Stimulated activated CD4-positive, alpha-beta T cell treated with anti-CD3 and anti-CD28 coated beads, Interleukin-15, amount 100 ng/mL, for 24 hours (primary cell): ENCODE measurements at places on chromosomes 7 and 10.
A peak's percentile ranks its signal among the peaks of the same experiment; 100 is the strongest.

- no peak for DNase-seq
Measured at GRCh38 chr7:144137501-144137900, 14.5 kb downstream of the OR2A14 start.

- no peak for DNase-seq
Measured at GRCh38 chr7:130365088-130365487, 15.2 kb upstream of the CPA1 start.

DNA sequence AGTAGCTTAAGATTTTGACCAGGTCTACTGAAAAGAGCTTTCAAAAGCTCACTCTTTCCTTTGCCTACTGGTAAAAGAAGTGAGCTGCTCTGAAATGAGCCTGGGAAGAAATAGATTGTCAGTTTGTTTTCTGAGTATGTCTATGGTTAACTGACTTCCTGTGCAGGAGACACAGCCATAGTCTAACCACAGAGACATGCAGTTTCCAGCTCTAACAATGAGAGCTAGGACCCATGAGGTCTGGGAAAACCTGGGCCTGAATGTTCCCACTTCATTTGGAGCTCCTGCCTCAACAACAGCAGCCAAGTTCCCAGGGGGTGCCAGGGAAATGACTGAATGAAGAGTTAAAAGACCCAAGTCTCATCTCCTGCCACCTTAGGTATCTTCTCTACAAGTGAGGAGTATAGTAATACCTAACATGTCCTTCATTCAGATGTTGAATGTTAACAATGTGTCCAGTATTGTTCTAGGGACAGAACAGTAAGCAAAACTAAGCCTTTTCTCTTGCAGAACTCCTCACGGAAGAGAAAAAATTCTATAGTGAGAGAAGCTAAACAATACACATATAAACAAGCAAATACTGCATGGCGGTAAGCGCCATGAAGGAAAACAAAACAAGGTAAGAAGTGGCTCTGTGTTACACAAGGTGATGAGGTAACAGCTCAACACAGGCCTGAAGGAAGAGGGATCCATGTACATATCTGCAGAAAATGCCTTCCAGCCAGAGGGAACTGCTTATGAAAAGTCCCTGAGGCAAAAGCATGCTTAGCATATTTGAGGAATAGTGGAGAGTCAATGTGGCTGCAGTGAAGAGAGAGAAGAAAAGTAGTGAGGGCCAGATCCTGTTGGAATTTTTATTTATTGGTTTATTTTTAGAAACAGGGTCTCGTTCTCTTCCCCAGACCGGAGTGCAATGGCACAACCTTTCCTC lies 26.4 kb upstream of the ANKRD1 start:
- peak; percentile 2 for DNase-seq

DNA sequence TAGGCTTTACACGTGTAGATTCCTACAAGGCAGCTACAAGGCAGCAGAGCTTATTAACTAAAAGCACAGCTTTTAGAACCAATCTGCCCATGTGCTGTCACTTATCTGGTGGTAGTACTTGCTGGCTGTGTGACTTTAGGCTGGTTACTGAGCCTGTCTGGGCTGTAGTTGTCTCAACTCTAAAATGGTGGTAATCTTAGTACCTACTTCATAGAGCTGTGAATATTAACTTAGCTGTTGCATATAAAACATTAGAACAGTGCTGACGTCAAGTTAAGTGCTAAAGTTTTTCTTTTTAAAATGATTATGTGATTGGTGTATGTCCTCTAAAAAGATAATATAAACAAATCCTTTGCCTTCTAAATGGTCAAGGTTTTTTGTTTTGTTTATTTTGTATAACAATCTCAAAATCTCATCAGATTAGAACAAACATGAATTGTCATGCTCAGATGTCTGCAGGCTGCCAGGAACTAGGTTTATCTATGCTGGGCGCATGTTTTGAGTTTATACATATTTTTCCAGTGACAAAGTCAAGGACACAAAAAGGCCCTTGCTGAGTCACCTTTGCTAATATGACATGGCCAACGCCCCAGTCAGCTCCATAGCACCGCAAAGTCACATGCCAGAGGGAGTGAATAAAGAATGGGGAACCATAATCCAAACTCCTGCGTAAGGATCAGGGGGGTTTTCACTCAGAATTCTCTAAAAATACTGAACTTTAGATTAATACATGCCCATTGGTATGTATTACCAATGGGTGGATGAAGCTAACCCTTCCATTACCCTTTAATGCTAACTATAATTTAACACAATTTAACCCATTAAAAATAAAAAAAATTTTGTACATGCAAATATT lies 39.8 kb upstream of the ARL4A start:
- DNase-seq = no peak

DNA sequence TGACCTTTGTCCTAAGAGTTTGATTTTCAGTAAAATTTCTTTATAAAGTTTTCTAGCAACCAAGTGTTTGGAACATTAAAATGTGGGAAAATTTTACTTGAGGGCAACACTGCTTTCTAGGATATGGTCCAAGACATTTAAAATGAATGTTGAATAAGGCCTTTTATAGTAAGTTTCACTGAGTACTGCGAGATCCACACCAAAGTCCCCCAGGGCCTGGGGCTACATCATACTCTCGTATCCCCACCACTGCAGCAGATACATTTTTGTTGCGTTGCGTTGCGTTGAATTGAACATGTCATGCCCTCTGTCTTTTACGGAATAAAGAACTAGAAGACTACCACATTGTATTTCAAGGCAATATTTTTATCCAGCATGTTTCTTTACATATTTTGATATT lies 44.5 kb downstream of the PRTFDC1 start:
- no peak for DNase-seq

DNA sequence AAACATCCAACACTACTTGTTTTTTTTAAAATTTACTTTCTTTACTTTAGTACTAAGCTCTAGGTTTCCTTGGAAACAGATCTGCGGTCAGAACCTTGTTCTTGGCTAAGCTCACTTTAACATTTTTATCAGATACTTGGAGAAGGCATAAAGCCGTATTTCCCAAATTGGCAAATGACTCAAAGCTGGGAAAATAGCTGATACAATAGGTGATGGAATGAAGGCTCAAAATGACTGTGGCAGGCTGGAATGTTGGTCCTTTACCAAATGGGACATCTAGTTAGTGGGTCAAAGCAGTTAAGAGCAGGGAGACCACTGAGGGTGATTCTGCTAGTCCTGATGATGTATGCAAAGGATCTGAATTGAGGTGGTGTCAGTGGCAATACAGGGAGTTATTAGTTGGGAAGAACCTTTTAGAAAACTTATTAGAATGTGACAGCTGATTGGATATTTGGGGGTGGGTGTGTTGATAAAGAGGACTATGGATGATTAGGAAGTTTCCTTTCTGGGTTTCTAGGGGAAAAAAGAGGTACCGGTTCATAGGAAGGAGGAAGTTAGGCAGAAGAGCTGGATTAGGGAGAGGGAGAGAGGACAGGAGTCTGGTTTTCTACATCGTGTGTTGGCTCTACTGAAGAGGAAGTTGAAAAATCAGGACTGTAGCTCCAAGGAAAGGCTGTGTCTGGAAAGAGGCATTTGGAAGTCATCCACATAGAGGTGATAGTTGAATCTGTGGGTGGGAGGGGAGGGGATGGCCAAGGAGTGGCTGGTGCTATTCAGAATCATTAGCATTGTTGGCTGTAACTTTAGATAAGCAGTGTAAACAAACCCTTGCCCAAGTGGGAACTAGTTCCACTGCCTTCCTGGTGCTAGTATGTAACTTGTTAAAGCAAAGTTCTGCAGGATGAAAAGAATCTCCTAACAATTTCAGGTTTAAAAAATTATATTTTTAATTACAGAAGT lies 13.1 kb downstream of the PLCE1 start:
- DNase-seq = no peak

GRCh38 chr10:69878951-69879350 lies 77.2 kb downstream of the COL13A1 start:
- DNase-seq = no peak

DNA sequence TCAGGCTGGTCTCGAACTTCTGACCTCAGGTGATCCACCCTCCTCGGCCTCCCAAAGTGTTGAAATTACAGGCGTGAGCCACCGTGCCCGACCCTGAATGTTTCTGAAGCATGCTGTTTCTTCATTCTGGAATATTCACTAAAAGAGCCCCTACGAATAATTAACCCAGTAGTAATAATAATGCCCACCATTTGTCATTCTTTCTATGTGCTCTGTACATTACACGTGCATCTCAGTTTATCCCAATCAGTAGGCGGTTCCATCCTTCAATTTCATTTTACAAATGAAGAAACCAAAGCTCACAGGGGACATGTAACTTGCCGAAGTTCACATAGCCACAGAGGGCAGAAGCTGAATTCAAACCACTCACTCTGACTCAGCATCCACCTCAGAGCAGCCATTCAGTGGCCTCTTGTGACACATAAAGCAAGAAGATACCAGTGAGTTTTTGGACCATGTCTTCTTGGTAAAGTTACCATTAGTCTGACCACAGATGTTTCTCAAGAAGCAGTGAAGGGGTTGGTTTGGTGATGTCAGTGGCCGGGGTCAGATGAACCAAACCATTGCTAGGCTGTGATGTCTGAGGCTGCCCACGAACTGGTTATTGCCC lies 71.9 kb upstream of the DUSP5 start:
- peak; percentile 81 for DNase-seq

DNA sequence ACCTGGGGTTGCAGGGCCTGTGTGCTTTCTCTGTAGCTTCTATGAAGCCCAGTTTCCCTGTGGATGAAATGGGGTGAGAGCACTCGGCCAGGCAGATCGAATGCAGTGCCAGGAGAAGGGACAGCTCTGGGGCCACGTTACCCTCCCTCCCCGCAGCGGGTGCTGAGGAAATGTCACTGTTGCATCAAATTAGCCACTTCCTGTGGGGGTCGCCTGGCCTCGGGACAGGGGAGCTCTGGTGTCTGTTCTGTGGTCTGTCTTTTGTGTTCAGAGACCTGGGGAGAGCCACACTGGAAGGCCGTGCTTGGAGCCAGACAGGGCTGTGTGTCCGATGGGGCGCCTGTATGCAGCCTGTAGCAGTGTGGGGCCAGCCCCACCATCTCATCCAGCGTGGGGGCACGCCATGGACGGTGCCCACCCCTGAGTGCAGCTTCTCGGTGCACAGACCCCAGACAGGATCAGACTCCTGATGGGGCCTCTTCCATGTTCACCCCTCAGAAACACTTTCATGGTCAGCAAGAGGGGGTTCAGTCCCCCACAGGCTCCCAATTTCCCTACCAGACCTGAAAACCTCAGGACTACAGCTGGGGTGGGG lies 13.6 kb downstream of the TTYH3 start:
- DNase-seq = peak; percentile 39
